Left ventricle myocardium inferior (tissue), 1 donor: ENCODE measurements at places on chromosomes 16 and 17. TPM values are rescaled to one million over a fixed set of nuclear protein-coding genes. Genes with fewer than 3 reads are reported as not detected.

KRTAP2-3 gene
- total RNA-seq, result not detected

SKAP1 gene
- 0.27 TPM for total RNA-seq

KRTAP9-4 gene
- total RNA-seq, result not detected

FOXN1 gene
- total RNA-seq, result not detected

CTRB2 gene
- total RNA-seq, result not detected

GSG1L gene
- 3.4 TPM for total RNA-seq
